ENCODE measurements at places on chromosomes 6 and 20.
A peak's percentile ranks its signal among the peaks of the same experiment; 100 is the strongest.

DNA sequence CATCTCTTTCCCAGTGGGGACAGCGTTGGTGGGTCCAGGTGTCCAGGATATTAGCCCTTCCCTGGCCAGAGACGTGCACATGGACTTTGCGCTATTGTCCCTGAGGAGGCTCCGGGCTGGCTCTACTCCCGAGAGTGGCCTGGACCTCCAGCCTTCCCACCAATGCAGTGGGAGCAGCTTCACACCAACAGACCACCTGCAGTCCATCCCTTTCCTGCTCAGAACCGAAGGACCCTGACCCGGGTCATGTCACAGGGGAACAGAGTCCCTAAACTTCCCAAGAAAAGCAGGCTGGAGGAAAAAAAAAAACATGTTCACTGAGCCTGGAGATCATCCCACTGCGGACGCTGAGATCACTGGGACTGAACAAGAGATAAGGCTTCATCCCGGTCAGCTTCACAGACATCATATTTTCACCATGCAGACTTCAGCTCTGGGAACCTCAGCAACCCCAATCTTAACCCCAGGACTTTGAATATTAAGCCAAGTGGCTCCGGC lies 18.3 kb downstream of the ZMYND8 start:
- no peak for DNase-seq

DNA sequence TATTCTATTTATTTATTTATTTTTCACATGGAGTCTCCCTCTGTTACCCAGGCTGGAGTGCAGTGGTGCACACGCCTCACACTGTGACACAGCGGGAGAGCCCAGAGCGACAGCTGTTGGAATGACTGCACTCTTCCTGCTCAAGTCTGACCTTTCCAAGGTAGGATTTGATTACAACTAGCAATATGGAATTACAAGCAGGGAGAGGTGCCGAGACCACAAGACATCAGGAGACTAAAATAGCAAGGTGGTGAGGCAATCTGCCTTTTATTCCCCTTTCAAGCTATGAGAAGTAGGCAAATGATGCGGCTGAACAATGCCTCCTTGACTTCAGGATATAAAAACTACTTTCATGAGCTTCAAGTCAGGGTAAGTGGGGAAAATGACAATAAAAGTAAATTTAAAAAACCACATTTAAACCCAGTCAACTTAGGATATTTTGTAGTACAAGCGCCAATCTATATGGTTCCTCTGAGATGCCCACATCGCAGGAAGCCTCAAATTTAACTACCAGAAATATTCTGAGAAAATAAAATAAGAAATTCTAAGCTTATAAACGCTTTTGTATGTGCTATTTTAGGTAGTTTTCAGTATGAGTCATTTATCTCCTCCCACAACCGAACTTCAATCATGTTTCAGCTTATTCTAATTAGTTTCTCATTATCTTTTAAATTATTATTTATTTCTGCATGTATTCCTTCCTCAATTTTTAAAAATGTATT lies 146.9 kb upstream of the SGK1 start:
- peak; percentile 97 for DNase-seq

DNA sequence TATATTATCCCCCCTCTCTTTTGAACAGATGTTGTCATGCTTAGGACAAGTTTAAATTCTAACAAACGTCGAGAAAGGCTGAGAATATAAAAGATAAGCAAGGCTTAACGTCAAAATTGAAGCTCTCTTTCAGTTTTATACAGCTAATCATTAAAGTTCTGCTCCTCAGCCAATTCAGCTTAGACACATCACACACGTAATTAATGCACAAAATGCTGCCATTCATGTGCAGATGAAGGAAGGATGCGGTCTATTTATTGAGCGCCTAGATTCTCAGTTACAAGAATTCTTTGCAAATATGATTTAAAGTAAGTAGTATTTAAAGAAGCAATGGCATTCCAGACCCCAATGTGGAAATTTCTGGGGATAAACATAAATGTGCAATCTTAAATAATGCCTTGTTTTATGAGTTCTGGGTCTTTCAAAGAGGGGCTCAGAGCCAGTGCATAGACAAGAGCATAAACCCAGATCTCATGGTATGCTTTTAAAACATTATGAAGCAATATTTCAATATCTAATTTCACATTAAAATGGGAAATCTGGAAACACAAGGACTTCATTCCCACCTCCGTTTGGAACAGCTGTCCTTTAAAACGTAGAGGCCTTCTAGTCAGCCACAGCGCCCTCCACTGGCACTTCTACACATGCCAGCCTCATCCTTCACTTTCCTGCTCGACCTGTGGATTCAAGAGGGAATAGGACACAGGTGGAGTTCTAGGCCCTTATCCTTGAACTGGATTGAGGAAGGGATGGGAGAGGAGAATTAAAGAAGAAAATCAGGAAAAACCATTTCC lies 85.8 kb downstream of the LYRM4 start:
- DNase-seq, result no peak

GRCh38 chr20:41398408-41398807 lies 31.8 kb upstream of the EMILIN3 start:
- no peak for DNase-seq

- DNase-seq, result no peak
Measured at GRCh38 chr6:123715006-123715863, 78.5 kb upstream of the TRDN start.

All from astrocyte (in vitro differentiated cells and primary cell).